T-cell (primary cell): ENCODE measurements at places on chromosomes 3 and 15.

DNA sequence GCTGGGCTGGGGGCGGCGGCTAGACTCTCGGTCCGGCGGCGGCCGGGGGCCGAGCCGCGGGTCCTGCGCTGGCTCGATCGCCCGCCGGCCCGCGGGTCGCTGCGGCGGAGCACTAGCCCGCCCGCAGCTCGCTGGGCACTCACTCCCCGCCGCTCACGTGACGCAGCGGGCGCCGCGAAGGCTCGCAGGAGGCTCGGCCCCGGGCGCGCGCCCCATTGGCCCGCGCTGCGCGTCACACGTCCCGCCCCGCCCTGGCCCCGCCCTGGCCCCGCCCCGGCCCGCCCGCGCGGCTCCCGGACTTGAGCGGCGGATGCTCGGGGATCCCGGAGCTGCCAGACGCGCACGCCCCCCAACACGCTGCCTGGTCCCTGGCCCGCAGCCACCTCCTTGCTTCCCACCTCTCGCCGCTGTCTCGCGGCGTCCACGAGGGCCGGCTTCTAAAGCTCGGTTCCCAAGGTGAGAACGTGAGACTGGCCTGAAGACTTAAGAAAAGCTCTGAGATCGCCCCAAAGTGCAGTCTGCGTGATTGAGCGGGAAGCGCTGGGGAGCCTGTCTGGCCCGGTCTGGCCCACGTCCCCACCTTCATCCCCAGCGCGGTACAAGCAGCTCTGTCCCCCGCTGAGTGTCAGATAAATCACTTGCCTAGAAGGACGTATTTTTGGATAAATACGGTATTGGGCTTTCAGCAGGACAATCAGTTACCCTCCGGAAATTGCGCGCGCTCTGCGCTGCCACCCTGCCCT, at the start of gene KLF15:
TSS of gene KLF15 (minus strand) at position 114 of the 743 bp plus-strand sequence. CDS start 4,486 bp downstream, outside the sequence.
- DNase-seq: peak; percentile 47

- DNase-seq: no peak
Observed at GRCh38 chr3:53773021-53773436, 73.2 kb downstream of the CHDH start.

DNA sequence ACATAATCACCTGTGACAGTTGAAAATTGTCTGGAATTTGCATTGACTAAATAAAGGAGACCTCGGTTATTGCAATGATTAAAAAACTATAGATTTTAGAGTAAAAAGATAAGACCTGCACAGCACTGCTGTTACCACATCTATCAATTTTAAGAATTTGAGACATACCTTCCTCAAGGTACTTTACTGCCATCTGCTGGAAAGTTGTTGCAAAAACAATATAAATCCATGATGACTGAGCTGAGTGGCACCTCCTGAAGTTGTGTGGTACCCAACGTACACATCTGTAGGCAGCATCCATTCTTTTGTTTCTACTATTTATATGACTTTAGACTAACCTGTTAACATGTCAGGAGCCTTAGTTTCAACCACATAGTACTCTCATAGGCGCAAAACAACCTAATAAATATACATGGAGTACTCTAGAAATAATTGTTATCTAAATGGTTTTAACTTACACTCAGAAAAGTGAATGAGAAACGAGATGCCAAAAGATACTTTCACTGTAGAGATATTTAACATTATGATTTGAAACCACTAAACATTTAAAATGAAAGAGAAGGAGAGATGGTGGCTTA, 106.7 kb downstream of the GHSR start:
- no peak for DNase-seq

DNA sequence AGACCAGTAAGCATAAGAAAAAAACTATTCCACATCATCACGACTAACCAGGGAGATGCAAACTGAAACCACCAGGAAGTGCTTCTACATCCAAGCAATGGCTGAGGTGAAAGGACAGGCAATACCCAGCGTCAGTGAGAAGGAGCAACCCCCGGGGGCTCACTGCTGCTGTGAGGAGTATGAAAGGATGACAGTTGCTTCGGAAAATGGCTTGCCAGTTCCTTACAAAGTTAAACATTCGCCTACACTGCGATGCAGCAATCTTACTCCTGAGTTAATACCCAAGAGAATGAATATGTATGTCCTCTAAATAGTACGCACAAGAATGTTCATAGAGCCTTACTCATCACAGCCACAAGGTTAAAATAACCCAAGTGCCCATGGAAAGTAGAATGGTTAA, 13.3 kb upstream of the PLXNA1 start:
- no peak for DNase-seq

DNA sequence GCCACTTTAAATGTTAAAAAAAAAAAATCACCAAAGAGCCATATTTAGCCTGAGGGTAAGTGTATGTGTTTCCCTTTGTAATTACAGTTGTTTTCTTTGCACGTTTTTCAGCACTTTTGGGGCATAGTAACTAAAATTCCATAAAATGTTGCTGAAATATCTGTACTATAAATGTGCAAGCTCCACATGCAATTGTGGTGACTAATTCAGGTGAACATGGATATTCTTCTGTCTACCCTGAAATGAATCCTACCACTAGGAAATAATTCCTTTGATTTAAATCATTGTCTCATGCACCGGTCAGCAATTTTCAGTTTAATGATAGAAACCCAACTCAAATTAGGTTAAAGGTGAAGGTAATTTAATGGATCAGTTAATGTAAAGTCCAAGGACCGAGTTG, 13.1 kb upstream of the TFG start:
- no peak for DNase-seq

DNA sequence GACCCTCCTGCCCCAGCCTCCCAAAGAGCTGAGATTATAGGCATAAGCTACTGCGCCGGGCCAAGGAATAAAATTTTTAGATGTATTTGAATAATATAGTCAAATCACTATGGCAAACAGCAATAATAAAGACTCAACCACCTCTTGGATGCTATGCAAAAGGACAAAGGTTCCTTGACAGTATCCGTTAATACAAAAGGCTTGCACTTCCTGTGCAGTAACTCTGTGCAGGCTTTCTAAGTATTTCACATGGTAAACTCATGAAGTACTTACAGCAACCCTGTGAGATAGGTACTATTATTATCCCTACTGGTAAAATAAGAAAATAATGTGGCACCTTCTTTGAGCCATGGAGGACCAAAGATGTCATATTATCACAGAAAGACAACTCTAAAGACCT, 86.8 kb downstream of the SHQ1 start:
- DNase-seq: no peak

GRCh38 chr3:167936019-167936418, 159.7 kb downstream of the GOLIM4 start:
- no peak for DNase-seq

DNA sequence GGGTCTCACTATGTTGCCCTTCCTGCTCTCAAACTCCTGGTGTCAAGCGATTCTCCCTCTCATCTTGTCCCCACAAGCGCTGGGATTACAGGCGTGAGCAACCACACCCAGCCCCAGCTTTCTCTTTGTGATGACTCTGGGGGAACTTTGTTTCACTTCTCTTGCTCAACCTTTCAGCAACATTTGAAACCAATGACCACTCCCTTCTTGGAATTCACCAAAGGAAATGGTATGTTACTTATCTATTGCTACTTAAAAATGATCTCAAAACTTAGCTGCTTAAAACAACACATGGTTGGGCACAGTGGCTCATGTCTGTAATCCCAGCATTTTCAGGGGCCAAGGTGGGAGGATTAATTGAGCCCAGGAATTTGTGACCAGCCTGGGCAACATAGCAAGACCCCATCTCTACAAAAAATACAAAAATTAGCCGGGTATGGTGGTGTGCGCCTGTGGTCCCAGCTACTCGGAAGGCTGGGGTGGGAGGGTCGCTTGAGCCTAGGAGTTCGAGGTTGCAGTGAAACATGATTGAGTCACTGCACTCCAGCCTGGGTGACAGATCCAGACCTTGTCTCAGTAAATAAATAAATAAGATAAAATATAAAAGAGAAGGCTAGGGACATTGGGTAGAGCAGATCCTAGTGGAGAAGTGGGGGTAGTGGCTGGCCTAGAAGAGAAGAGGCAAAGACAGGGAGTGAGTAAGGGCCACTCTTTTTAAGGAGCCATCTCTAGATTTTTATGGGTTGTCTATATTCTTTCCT, 10.3 kb upstream of the COPG1 start:
- DNase-seq: no peak

GRCh38 chr15:76776480-76776879, 128.7 kb downstream of the SCAPER start:
- DNase-seq: no peak

- DNase-seq: no peak
Observed at GRCh38 chr3:188595890-188596376, 442.0 kb downstream of the LPP start.

GRCh38 chr15:77455696-77456321, 35.1 kb downstream of the HMG20A start:
- no peak for DNase-seq
